Stimulated activated CD8-positive, alpha-beta memory T cell treated with anti-CD3 and anti-CD28 coated beads, Interleukin-12 subunit alpha, Interleukin-12 subunit beta, amount 100 ng/mL, for 1 hour (primary cell): ENCODE measurements at places on chromosomes 3 and 15.

DNA sequence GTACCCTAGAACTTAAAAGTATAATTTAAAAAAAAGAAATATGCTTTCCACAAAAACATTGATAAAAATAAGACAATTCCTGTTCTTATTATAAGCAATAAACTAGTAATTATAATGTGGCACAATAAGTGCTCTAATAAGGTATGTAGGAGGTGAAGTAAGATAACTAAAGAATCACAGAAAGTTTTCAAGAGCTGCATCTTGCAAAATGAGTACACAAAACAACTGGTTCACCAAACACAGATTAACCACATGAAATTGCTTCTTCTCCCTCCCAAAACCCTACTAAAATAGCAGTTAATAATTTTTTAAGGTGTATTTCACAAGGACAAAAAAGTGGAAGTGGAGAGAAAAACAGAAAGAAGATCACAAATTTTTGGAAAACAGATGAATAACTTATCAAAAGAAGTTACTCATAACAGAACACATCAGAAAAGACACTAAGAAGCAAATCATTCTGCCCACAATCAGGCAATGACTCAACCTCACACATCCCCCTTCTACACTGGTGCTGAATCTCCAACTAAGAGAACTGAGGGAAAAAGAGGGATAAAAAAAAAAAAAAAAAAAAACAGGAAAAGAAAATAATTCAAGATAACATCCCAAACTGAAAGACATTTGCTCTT is 64.2 kb downstream of the TBC1D5 start:
- no peak for DNase-seq

GRCh38 chr3:55868347-55868746 is 381.2 kb upstream of the WNT5A start:
- no peak for DNase-seq

- no peak for DNase-seq
These were observed 12.9 kb downstream of the ALPK3 start for GRCh38 chr15:84830036-84830435.

DNA sequence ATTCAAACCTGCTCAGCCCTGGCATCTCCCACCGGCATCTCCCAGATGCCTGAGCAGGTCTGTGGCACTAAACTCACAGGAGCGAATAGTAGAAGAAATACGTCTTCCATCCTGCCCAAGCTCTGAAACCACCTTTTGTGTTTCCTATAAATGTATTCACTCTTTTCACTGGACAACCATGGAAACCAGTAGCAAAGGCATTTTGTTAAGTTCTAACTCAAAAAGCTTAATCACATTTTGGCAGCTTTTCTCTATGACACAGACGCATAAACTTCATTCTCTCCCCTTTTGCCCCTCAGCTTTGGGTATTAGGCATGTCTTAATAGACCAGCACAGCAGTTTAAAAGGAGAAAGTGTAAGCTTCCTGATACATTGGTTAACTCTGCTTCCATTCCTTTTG is 24.5 kb upstream of the ARNT2 start:
- no peak for DNase-seq

DNA sequence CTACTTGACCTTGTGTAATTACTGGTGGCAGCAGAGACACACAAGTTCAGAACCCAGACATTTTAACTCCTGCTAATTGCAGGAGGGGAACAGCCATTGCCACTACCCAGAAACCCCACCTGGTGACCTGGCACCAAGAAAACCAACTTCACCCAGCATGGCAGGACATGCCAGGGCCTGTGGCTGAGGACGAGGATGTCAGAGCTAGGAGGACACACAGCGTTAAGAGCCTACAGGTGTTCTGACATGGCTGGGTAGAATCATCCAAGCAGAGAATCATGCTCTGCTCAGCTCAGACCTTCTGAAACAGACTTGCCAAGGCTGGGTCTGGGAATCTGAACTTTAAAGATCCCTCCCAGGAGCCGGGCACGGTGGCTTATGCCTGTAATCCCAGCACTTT is 11.7 kb upstream of the SPATA12 start:
- DNase-seq = no peak

- DNase-seq = no peak
These were observed 18.1 kb downstream of the MCF2L2 start for GRCh38 chr3:183410280-183410679.

GRCh38 chr15:33737687-33738601 is 230.4 kb upstream of the CHRM5 start:
- DNase-seq = peak; percentile 3

DNA sequence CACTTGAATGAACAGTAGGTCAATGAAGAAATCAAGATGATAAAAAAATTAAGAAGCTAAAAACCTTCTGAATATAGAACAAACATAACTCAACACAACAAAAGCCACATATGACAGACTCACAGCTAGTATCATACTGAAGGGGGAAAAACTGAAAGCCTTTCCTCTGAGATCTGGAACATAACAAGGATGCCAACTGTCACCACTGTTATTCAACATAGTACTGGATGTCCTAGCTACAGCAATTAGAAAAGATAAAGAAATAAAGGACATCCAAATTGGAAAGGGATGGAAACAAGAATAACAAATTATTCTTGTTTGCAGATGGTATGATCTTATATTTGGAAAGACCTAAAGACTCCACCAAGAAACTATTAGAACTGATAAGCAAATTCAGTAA is 60.8 kb downstream of the ILDR1 start:
- no peak for DNase-seq

- peak; percentile 59 for DNase-seq
These were observed at the start of gene SEMA7A for GRCh38 chr15:74433592-74434262. TSS of gene SEMA7A (minus strand) at chr15:74433958. CDS start at chr15:74433918, 40 bp downstream.

- no peak for DNase-seq
These were observed 779.0 kb downstream of the SQOR start for GRCh38 chr15:46413799-46414198.

GRCh38 chr15:80929689-80930088 is 59.9 kb downstream of the MESD start:
- no peak for DNase-seq

- no peak for DNase-seq
These were observed 255.1 kb upstream of the STT3B start for GRCh38 chr3:31277582-31277981.

GRCh38 chr3:115113367-115113766 is 33.7 kb downstream of the ZBTB20 start:
- DNase-seq = no peak

DNA sequence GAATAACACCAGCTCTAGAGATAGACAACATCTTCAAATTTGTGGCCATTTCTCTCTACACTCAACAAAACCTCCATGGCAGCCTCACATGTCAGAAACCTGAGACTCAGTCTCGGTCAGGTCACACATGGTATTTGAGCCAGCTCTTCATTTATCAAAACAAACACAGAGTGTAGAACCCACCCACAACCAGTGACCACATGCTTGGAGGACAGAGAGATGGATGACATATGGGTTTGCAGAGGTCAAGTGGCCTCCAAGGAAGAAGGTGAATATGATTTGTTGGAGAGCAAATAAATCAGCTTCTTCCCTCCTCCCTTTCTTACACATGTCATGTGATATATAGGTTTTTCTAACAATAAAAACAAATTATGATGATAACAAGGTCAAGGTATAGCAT is 278.1 kb upstream of the LRTM1 start:
- DNase-seq = no peak
